Stimulated activated CD8-positive, alpha-beta memory T cell treated with anti-CD3 and anti-CD28 coated beads, Interleukin-4, amount 100 ng/mL, for 48 hours (primary cell): ENCODE measurements at places on chromosomes 16 and 17.

DNA sequence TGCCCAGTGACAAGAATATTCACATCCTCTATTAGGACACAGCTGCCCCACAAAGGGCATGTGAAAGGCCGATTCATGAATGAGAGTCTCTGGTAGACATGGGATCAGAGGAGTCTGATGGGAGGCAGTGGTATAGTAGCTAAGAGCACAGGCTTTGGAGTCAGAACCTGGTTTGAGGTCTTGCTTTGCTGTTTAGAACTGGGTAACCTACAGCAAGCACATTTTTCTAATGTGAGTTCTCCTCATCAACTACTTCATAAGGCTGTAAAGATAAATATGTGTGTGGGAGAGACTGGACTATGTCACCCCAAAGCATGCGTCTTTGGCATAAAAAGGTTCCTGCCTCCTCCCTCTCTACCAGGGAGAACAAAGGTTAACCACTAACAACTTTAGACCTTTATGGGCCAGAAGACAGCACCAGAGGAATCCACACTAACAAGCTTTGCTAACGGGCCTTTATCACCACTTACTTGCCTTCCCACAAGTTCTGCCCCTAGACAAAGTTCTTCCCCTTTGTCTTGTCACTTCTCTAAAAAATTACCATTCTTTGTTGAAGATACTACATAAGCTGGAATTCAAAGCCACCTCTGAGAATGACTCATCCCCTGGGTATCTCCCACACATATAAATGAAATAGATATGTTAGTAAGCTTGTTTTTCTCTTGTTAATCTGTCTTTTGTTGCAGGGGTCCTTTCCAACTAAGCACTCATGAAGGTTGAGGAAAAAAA lies 21.1 kb downstream of the CDR2 start:
- DNase-seq = no peak

DNA sequence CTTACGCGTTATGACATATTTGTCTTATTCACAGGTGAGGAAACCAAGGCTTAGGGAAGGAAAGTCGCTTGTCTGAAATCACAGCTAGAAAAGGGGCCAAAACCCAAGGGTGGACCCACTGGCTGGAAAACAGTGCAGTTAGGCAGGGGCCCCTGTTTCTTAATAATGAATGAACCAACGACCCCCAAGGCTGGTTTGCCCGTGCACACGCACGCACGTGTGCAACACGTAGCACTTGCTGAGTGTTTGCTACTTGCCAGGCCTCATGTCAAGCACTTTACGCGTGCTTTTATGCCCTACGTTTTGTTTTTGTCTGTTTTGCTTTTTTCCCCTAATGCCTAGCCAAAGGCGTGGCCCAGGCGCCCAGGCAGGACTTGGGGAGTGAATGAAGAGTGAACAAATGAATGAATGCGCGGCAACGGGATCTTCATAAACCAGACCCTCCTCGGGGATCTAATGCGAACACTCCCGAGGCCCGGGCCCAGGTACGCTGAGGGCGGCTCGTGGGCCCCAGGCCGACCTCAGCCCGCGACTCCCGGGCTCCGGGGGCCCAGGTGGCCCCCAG lies 571 bp upstream of the USP10 start:
- DNase-seq = peak; percentile 45

- no peak for DNase-seq
Measured at GRCh38 chr16:1487395-1488053, 1.2 kb downstream of the PTX4 start.

- DNase-seq = peak; percentile 57
Measured at GRCh38 chr17:77332981-77333685, 192.4 kb downstream of the SEC14L1 start.

DNA sequence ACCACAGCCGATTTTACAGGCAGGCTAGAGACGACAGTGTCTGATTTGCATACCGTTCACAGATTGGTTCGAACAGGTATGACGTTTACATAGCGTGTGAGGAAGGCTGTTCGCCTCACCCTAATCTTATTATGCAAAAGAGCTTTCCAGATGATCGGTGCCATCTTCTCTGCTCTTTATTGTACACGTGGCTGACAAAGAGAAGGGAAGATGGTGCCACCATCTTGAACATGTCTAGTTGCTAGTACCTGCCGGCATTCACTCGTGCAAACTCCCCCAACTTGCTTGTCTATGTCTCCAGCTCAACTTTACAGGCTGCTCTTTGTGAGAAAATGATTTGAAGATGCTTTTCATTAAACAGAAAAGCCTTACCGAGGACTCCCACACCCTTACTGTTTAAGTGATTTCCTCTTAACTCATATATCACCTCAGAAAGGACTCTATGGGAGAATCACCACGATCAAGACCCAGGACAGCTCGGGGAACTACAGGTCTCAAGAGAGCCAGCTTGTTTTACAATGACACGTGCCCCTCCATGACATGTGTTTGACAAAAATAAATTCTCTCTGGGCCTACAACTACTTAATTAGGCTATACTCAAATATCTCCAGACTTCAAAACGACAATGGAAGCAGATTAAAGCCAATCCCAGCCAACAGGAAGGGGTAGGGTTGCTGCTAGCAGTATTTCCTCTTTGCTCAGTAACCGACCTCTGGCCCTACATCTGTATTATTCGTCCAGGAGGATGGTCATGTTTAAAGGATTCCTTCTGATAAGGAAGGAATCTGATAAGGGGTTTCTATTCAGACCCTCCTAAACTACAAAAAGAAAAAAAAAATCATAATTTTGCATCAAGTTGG lies 480.6 kb downstream of the TMEM114 start:
- no peak for DNase-seq

DNA sequence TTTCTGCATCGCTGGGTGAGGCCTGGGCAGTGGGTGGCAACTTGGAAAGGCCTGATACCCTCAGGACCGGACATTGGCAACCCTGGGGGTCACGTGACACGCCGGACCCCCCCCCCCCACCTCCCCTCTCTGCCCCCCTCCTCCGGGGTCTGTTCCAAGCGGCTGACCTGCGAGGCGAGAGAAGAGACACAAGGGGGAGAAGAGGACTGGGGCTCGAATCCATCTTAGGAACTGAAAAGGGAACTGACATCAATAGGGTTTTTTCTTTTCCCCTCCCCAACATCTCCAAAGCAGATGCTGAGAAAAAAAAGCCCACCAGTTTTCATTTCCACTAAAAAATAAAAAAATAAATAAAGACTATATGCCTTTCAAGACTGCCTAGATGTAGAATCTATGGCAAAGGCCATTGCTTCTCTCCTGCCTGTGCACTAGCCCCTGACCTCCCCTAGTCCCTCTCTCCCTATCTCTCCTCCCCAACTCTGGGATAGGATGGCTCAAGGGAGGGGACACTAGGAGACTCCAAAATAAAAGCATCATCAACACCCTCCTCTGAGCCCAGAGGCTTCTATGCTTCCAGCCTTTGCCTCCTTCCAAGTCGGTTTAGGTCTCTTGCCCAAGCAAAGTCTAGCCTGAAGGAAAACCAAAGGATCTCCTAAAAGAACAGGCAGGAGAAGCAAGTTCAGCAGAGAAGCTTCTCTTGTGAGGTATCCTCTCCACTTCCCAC lies 7.7 kb upstream of the HOXB2 start:
- no peak for DNase-seq

- DNase-seq = no peak
Measured at GRCh38 chr16:27531826-27532800, 17.6 kb downstream of the GTF3C1 start.

- no peak for DNase-seq
Measured at GRCh38 chr16:79542237-79542774, 58.2 kb downstream of the MAF start.

- DNase-seq = peak; percentile 72
Measured at GRCh38 chr17:3012926-3013581, 50.4 kb downstream of the OR1D5 start.

GRCh38 chr16:88131966-88132365 lies 180.7 kb downstream of the BANP start:
- no peak for DNase-seq

DNA sequence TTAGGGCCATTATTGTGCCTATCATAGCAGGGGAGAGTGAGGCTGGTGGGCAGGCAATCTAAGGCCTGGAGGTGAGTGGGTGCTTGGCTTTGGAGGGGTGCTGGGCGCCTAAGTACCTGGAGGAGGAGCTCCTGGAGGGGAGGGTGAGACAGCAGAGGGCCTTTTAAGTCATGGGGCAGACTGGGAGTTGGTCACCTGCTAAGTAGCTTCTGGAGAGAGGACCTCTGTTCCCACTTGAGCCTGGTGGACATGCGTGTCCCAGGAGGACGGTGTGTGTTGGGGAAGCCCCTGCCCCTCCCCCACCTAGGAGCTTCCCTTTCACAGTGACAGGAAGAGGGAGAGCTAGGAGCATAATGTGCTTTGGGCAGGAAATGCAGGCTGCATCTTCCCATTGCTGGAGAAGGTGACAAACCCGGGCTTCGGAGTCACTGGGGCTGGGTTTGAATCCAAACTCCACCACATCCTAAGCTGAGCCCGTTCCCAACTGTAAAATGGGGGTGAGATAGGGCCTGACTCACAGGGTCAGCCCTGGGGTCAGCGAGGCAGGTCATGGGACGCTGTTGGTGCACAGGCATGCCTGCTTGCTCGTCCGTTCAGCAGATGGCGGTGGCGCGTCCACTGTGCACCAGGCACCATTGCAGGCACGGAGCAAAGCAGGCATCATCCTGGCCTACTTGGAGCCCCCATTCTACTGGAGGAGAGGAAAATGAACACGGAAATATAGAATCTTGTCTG lies 37.9 kb downstream of the CMIP start:
- no peak for DNase-seq

GRCh38 chr17:75664099-75664549 lies 2.8 kb downstream of the RECQL5 start:
- no peak for DNase-seq

DNA sequence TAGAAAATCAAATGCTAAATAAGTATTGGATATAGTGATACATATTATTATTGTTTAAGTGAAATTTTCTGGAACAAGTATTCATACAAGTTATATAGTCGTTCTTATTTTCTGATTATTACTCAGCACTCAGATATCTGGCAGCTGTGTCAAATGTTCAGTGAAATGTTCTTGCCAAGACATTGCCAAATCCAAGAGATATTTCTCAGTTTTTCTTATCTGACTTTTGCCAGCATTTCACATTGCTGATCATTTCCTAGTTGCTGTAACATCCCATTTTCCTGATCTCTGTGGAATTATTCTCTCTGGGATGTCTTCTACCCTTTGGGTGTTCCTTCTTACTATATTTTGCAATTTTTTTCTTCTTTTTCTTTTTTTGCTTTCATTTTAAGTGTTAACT lies 262.3 kb downstream of the KIF2B start:
- no peak for DNase-seq

DNA sequence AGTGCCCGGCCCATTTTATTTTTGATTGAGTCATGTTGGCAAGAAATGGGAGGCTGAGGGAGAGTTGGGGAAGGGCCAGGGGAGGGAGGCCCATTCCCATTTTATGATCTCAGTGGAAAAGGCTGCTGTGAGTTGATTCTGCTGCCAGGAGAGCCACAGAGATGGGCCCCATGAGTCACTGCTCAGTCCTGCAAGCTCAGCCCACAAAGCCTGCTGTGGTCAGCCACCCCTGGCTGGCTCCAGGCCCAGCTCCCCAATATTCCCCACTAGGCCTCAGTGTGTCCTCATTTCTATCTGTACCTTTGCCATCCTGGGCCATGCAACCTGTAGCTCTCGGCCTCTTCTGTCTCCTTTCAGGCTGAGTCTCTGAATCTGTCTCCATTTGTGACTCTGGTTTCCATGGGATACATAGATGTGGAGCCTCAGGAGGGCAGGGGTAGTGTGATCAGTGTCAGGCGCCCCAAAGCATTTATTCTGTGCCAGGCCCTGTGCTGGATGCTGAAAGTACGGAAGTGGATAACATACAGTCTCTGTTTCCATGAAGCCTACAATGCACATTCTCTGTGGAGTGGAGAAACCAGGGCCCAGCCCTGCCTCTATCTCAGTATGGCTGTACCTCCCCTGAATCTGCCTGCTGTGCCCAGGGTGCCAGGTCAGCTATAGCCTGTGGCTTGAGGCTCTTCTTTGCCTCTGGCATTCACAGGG lies 1.9 kb upstream of the PLEKHG4 start:
- peak; percentile 54 for DNase-seq

DNA sequence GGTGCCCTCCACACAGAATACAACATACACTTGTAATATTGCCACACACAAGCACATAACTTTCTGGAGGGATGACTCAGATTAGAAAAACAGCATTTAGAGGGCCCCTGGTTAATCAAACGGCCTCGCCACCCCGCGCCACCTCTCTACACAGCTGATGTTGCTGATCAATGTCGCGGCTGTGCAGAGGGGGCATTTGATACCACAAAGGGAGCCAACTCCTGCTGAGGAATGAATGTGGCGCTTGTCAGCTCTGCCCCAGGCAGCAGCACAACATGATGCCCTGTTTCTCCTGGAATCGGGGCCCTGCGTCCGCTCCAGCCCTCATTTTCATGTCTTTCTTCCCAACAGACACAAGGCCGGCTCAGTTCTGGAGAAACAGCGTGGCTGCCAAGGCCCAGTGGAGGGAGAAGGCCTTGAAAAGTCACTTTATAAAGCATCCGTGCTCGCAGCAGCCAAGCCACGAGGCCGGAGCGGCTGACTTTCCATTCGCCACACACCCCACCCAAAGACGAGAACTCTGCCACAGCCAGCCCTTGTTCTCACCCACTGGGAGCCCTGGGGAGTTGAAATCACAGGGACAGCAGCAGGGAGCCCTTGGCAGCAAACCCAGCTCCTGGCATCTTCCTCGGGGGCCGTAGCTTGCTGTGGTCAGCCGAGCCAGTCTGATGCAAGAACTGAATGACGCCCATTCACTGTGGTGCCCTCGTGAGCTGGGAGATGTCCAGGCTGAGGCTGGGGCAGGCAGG lies 65.6 kb downstream of the XYLT1 start:
- DNase-seq = no peak

DNA sequence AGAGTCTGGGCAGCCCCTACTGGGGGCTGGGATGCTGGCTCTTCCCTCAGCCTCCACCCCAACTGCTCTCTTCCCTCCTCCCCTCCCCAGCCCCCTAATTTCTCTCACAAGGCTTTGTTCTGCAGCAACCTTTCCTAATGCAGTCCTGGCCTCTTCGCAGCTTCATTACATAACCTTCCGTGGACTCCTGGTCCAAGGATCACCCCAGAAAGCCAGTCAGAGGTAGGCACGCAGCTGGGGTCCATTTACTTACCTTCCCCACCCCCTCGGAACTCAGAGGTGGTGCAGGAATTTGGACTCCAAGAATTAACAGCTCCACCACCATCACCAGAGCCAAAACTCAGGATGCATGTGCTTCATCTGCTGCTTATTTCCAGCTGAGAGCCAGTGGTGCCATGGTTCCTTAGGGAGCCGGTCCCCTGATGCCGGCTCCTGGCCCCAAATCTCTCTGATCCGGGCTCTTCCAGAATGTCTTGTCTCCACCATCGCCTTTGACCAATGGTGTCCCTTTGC lies 40.9 kb downstream of the MAPT start:
- DNase-seq = no peak

- DNase-seq = no peak
Measured at GRCh38 chr17:21157586-21158370, 31.0 kb downstream of the DHRS7B start.

- no peak for DNase-seq
Measured at GRCh38 chr16:10100829-10101228, 81.4 kb downstream of the GRIN2A start.

GRCh38 chr16:89274561-89275283 lies 57.2 kb downstream of the ZNF778 start:
- DNase-seq = no peak
